ENCODE measurements at places on chromosomes 7 and 10. TPM values are rescaled to one million over a fixed set of nuclear protein-coding genes. Genes with fewer than 3 reads are reported as not detected.

The MEOX2 gene
- polyA plus RNA-seq = 5.1 TPM

The ZCCHC24 gene
- 40.7 TPM for polyA plus RNA-seq

The ZNF680 gene
- 5.5 TPM for polyA plus RNA-seq

The SUN3 gene
- not detected for polyA plus RNA-seq

The NANOS1 gene
- 41.4 TPM for polyA plus RNA-seq

The GPR146 gene
- 26.4 TPM for polyA plus RNA-seq

The IDI2 gene
- polyA plus RNA-seq = not detected

The ERVW-1 gene
- polyA plus RNA-seq = not detected

The CLDN3 gene
- 0.10 TPM for polyA plus RNA-seq

The NCF1 gene
- polyA plus RNA-seq = 0.99 TPM

The FBXL13 gene
- polyA plus RNA-seq = 0.36 TPM

The FAM25A gene
- not detected for polyA plus RNA-seq

The CCL24 gene
- polyA plus RNA-seq = 0.18 TPM

The ZWINT gene
- 0.65 TPM for polyA plus RNA-seq

The GPR158 gene
- not detected for polyA plus RNA-seq

The LRGUK gene
- polyA plus RNA-seq = 0.03 TPM

The ZRANB1 gene
- polyA plus RNA-seq = 11.4 TPM

The TRIM50 gene
- polyA plus RNA-seq = 0.15 TPM

The EVX1 gene
- polyA plus RNA-seq = not detected

The KLF14 gene
- polyA plus RNA-seq = not detected

The USP54 gene
- 10.4 TPM for polyA plus RNA-seq

The TDRD1 gene
- polyA plus RNA-seq = 0.08 TPM

The FKBP6 gene
- not detected for polyA plus RNA-seq

The MNX1 gene
- not detected for polyA plus RNA-seq

The TBXAS1 gene
- polyA plus RNA-seq = 2.3 TPM

The DRGX gene
- not detected for polyA plus RNA-seq

The ABCB4 gene
- polyA plus RNA-seq = 0.87 TPM

The SFRP4 gene
- polyA plus RNA-seq = 0.65 TPM
